ENCODE measurements at places on chromosomes 16 and 17. TPM values are rescaled to one million over a fixed set of nuclear protein-coding genes. Genes with fewer than 3 reads are reported as not detected.
A peak's percentile ranks its signal among the peaks of the same experiment; 100 is the strongest.

Gene BTBD17
- total RNA-seq, result not detected

Gene PRRT2
- 2.9 TPM for total RNA-seq

Gene EPOP
- 2.1 TPM for total RNA-seq

Gene CCDC200
- not detected for total RNA-seq

Gene ST6GALNAC1
- 1.3 TPM for total RNA-seq

Gene TP53TG3B
- total RNA-seq, result 1.2 TPM

Gene CA4
- total RNA-seq, result 12.3 TPM

Gene ZNF594
- 9.4 TPM for total RNA-seq

Gene SPATA22
- total RNA-seq, result 0.80 TPM

Gene SMIM5
- total RNA-seq, result 0.29 TPM

Gene GSG1L
- not detected for total RNA-seq

GRCh38 chr16:23987443-23987842, 151.7 kb downstream of the PRKCB start:
- no peaks in the 10 kb centered on the region for H3K27me3 ChIP-seq
- DNase-seq, result no peak
- no peaks in the 10 kb centered on the region for H3K36me3 ChIP-seq
- no peaks in the 10 kb centered on the region for H3K4me1 ChIP-seq
- no peak overlapping the region for H3K4me3 ChIP-seq

GRCh38 chr17:20009302-20010098, at the start of gene SPECC1:
Gene SPECC1, plus strand, starts transcription at chr17:20009359. Its CDS starts 87,293 bp downstream, at chr17:20096652.
- no peaks in the 10 kb centered on the region for H3K27me3 ChIP-seq
- H3K36me3 ChIP-seq, result no peaks in the 10 kb centered on the region
- no peaks in the 10 kb centered on the region for H3K4me1 ChIP-seq
- DNase-seq, result peak; percentile 55

- H3K4me1 ChIP-seq, result no peaks in the 10 kb centered on the region
- H3K4me3 ChIP-seq, result no peak overlapping the region
- H3K36me3 ChIP-seq, result no peaks in the 10 kb centered on the region
- DNase-seq, result no peak
These were observed 38.3 kb downstream of the REXO5 start for GRCh38 chr16:20844588-20844987.

- peak; percentile 71 for DNase-seq
- peak overlapping the region; percentile 21 for H3K27ac ChIP-seq
- no peaks in the 10 kb centered on the region for H3K36me3 ChIP-seq
- H3K4me1 ChIP-seq, result peaks cover 3% of the 10 kb centered on the region
These were observed 124.5 kb upstream of the ZFHX3 start for GRCh38 chr16:73172241-73172972.

- no peak for DNase-seq
- no peak overlapping the region for H3K27ac ChIP-seq
- no peak overlapping the region for H3K4me3 ChIP-seq
- H3K36me3 ChIP-seq, result no peaks in the 10 kb centered on the region
These were observed 10.6 kb downstream of the CDH11 start for GRCh38 chr16:65111306-65111705.

- no peak for DNase-seq
- H3K4me1 ChIP-seq, result no peaks in the 10 kb centered on the region
- no peaks in the 10 kb centered on the region for H3K27me3 ChIP-seq
- no peaks in the 10 kb centered on the region for H3K36me3 ChIP-seq
- H3K4me3 ChIP-seq, result no peak overlapping the region
These were observed 170.4 kb downstream of the IRX5 start for GRCh38 chr16:55101026-55101425.

DNA sequence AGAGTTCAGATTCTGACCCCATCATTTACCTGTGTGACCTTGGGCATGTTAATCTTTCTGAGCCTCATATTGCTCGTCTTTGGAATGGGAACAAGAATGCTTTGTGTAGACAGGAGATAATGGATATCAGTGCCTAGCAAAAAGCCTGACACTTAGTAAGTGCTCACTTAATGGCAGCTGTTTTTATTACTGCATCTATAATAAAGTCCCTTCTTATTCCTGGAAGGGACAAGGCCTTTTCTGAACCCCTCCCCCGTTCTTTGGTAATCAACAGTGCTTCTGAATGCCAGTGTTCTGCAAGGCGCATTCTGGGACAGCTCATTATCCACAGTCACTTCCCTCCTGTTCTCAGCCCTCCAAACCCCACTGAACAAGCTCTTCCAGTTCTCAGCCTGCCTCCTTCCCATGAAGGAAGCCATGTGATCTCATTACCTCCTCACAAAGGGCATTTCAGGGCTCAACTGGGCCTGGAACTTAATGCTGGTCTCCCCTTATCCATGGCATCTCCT, 25.1 kb upstream of the SUPT4H1 start:
- no peak overlapping the region for H3K4me3 ChIP-seq
- H3K36me3 ChIP-seq, result no peaks in the 10 kb centered on the region
- H3K27me3 ChIP-seq, result no peaks in the 10 kb centered on the region
- H3K27ac ChIP-seq, result peak overlapping the region; percentile 77

GRCh38 chr17:57009737-57010445, 32.0 kb downstream of the SCPEP1 start:
- H3K4me1 ChIP-seq, result no peaks in the 10 kb centered on the region
- no peak for DNase-seq
- no peaks in the 10 kb centered on the region for H3K36me3 ChIP-seq
- H3K27me3 ChIP-seq, result no peaks in the 10 kb centered on the region
- no peak overlapping the region for H3K4me3 ChIP-seq

GRCh38 chr16:79320956-79321355, 279.6 kb downstream of the MAF start:
- H3K4me1 ChIP-seq, result no peaks in the 10 kb centered on the region
- no peaks in the 10 kb centered on the region for H3K27me3 ChIP-seq
- no peak overlapping the region for H3K4me3 ChIP-seq

- no peak for DNase-seq
- no peak overlapping the region for H3K27ac ChIP-seq
- no peaks in the 10 kb centered on the region for H3K4me1 ChIP-seq
- no peaks in the 10 kb centered on the region for H3K36me3 ChIP-seq
- H3K27me3 ChIP-seq, result no peaks in the 10 kb centered on the region
- H3K4me3 ChIP-seq, result no peak overlapping the region
These were observed 20.5 kb downstream of the TANC2 start for GRCh38 chr17:62986549-62986948.

- H3K36me3 ChIP-seq, result no peaks in the 10 kb centered on the region
- H3K27me3 ChIP-seq, result no peaks in the 10 kb centered on the region
- H3K27ac ChIP-seq, result no peak overlapping the region
- no peak overlapping the region for H3K4me3 ChIP-seq
These were observed 26.0 kb upstream of the ADCY9 start for GRCh38 chr16:4142268-4142667.

DNA sequence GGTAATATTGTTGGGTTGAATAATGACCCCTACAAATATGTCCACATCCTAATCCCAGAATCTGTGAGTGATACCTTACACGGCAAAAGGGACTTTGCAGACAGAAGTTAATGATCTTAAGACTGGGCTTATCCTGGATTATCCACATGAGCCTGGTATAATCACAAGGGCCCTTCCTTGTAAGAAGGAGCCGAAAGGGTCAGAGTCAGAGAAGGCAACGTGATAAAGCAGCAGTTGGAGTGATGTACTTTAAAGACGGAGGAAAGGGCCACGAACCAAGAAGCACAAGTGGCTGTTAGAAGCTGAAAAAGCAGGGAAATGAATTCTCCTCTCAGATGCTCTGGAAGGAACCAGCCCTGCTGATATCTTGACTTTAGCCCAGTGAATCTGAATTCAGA, 137.8 kb downstream of the UTP18 start:
- H3K4me3 ChIP-seq, result no peak overlapping the region
- H3K27me3 ChIP-seq, result no peaks in the 10 kb centered on the region
- no peak for DNase-seq
- no peaks in the 10 kb centered on the region for H3K36me3 ChIP-seq
- no peak overlapping the region for H3K27ac ChIP-seq
- H3K4me1 ChIP-seq, result no peaks in the 10 kb centered on the region

- H3K27me3 ChIP-seq, result no peaks in the 10 kb centered on the region
- no peaks in the 10 kb centered on the region for H3K36me3 ChIP-seq
- no peak for DNase-seq
- H3K27ac ChIP-seq, result no peak overlapping the region
- H3K4me3 ChIP-seq, result no peak overlapping the region
These were observed 525.8 kb upstream of the GOT2 start for GRCh38 chr16:59259950-59260319.

GRCh38 chr16:46721885-46722284, 26.3 kb downstream of the MYLK3 start:
- no peak for DNase-seq
- no peaks in the 10 kb centered on the region for H3K27me3 ChIP-seq
- H3K4me1 ChIP-seq, result no peaks in the 10 kb centered on the region
- no peaks in the 10 kb centered on the region for H3K36me3 ChIP-seq

DNA sequence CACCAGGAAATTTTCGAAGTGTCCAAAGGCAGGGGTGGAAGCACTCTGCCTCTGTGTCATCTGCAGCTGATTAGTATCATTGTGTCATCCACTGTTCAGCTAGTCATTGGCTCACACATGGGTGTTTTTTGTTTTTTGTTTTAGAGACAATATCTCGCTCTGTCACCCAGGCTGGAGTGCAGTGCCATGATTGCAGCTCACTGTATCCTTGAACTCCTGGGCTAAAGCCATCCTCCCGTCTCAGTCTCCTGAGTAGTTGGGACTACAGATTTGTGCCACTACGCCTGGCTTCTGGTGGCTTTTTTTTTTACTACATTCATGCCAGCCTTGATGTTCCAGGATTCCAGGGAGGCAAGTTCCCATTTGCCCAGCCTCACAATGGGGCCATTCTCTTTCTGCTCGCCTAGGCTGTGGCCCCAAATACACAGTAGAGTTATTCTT, 32.5 kb upstream of the MYO18A start:
- H3K36me3 ChIP-seq, result no peaks in the 10 kb centered on the region
- H3K27ac ChIP-seq, result no peak overlapping the region
- no peaks in the 10 kb centered on the region for H3K27me3 ChIP-seq
- H3K4me1 ChIP-seq, result no peaks in the 10 kb centered on the region
- no peak for DNase-seq

DNA sequence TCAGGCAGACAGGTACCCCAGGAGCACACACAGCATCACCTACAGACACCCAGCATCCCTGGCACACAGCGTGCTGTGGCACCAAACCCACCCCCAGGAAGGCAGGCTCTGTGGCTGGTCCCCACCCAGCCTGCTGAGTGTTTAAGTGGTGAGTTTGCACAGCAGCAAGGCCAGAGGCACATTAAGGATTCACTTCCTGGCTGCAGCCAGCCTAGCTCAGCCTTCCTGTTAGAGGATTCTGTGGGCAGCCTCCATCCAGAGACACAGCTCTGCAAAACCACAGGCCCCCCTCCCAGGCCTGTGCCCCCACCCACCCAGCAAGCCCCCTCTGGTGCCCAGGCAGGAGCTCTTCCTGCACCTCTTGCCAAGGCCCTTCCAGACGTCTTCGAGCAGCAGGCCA, 36.1 kb upstream of the PHB1 start:
- no peak for DNase-seq
- H3K4me3 ChIP-seq, result no peak overlapping the region
- no peaks in the 10 kb centered on the region for H3K27me3 ChIP-seq
- H3K4me1 ChIP-seq, result no peaks in the 10 kb centered on the region

DNA sequence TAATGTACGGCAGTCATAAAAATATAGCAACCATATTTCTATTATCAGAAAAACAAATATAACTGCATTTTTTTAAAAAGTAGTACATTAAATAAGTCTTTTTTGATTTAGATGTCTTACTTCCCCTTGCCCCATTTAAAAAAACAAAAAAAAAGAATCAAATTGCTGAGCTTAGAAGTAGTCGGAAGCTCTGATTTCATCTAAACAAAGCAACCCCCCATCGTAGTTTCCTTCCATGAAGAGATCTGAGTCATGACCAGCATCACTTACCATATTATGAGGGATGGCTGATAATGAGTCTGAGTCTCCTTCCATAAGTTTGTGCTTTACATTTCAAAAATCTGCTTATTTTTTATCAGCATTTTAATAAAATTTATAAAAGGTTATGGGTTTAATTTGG, 86.2 kb downstream of the ITFG1 start:
- no peak overlapping the region for H3K27ac ChIP-seq
- H3K27me3 ChIP-seq, result no peaks in the 10 kb centered on the region
- DNase-seq, result no peak
- H3K4me3 ChIP-seq, result no peak overlapping the region

DNA sequence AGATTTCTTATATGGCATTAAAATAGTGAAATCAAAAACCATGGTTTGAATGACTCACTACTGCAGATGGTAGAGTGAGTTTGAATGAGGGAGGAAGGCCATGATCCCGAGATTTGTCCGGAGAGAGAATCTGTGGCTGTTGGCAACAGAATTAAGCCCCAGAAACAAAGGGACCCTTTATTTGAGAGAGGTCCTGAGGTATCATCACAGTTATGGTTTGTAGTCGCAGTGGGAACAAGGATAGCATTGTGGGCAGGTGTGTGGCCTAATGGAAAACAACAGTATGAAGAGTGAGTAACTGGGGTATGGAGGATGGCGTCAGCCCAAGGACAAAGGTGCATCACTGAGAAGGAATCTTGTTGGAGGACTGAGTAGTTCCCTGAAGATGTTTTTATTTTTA, 8.5 kb upstream of the ZFP3 start:
- H3K4me3 ChIP-seq, result no peak overlapping the region
- H3K27me3 ChIP-seq, result no peaks in the 10 kb centered on the region
- no peaks in the 10 kb centered on the region for H3K36me3 ChIP-seq
- no peak for DNase-seq
- H3K4me1 ChIP-seq, result no peaks in the 10 kb centered on the region

DNA sequence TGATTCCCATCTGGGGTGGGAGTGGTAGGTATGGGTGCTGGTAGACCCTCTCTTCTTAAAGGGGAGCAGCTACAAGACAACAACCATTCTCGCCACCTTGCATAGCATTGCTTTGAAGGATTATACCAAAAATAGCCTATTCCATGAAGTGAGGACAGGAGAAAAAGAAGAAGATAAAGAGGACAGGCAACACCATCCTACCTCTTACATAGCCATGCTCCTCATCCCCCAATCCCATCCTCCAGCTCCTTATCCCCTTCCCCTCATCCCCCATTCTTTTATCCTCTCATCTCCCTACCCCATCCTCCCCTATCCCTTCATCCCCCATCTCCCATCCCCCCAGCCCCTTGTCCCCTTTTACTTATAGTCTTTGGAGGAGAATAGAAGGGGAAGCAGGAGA, 29.1 kb downstream of the CCDC182 start:
- DNase-seq, result no peak
- H3K27ac ChIP-seq, result no peak overlapping the region
- no peaks in the 10 kb centered on the region for H3K4me1 ChIP-seq

GRCh38 chr16:14121872-14122271, 50.8 kb downstream of the MRTFB start:
- H3K27ac ChIP-seq, result no peak overlapping the region
- no peaks in the 10 kb centered on the region for H3K36me3 ChIP-seq
- no peak overlapping the region for H3K4me3 ChIP-seq
- no peak for DNase-seq

DNA sequence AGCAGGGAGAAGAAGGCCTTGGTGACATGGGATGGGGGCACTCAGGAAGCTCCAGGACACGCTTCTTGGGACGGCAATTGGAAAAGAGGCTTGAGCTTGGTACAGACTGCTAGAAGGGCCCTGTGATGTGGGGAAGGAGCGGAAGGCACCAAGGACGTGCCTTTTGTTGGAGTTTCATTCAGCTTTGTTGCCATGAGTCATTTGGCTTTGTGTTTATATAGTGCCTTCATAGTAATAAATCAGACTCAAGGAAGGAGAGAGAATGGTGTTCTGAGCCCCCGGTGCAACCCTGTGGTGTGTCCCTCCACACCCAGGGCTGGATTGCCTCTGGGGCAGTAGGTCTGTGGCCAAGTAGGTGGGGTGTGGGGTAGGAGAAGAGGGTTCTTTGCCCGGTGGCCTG, 7.4 kb upstream of the TBX4 start:
- H3K27me3 ChIP-seq, result peaks cover 4% of the 10 kb centered on the region
- H3K4me3 ChIP-seq, result no peak overlapping the region
- H3K36me3 ChIP-seq, result no peaks in the 10 kb centered on the region
- H3K27ac ChIP-seq, result no peak overlapping the region
- DNase-seq, result no peak

Measured in breast epithelium (tissue), 4 donors.